Urinary bladder (tissue), 4 donors: ENCODE measurements at places on chromosomes 2 and 18. TPM values are rescaled to one million over a fixed set of nuclear protein-coding genes. Genes with fewer than 3 reads are reported as not detected.

The ABCG8 gene
- total RNA-seq = not detected

DNA sequence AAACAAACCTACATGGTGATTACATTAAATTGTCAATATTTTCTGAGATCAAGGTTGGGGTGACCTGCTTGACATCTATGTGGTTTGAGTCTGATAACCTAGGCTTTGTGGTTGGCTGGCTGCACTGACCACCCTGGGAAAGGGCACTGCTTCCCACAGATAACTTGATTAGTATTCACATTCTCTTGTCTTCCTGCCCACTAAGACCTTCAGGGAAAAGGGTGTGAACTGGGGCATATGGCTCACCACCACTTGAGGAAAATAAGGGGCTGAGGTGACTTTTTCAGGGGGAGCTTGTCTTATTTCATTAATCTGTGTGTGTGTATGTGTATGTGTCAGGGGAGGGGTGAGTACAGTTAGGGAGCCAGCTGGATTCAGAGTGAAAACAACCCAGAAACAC lies 1.5 kb downstream of the SMYD1 start:
- no peak for DNase-seq

- DNase-seq = no peak
Observed at GRCh38 chr18:76640438-76640837, 145.4 kb upstream of the ZNF516 start.

The BCL11A gene
- total RNA-seq = 10.9 TPM

DNA sequence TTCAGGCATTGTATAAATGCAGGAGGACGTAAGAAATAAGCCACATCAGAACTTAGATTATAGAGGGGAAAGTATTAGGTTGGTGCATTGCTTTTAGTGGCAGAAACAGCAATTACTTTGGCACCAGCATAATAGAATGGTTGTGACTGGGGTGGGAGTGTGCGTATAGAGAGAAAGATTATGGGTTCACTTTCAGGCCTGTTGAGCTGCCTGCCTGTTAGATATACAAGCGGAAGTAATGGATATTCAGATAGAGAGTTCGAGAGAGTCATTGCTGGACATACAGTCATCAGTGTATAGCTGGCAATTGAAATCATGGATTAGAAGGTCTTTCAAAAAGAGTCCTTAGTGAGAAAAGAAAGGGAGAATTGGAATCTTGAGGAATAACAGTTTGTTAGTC lies 139.2 kb upstream of the MYO3B start:
- no peak for DNase-seq

DNA sequence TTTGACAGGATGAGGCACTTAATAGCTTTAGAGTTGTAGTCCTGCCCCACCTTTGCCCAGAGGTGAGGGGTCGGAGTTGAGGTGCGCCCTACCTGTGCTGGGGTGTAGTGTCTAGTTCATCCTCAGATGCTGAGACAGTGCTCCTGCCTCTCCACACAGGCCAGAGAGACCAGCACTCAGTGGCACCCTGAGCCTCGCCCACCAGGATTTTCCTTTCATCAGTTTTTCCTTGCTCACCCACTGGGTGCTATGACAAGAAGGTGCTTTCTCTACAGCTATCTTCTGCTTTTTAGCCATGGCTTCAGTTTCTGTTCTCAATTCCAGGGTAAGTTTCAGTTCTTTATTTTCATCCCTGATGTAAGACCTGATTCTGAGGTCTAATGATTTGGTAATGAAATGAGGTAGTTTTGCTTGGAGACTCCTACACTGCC lies 16.8 kb upstream of the TMEM131 start:
- DNase-seq = no peak

The HMSD gene
- 0.11 TPM for total RNA-seq

DNA sequence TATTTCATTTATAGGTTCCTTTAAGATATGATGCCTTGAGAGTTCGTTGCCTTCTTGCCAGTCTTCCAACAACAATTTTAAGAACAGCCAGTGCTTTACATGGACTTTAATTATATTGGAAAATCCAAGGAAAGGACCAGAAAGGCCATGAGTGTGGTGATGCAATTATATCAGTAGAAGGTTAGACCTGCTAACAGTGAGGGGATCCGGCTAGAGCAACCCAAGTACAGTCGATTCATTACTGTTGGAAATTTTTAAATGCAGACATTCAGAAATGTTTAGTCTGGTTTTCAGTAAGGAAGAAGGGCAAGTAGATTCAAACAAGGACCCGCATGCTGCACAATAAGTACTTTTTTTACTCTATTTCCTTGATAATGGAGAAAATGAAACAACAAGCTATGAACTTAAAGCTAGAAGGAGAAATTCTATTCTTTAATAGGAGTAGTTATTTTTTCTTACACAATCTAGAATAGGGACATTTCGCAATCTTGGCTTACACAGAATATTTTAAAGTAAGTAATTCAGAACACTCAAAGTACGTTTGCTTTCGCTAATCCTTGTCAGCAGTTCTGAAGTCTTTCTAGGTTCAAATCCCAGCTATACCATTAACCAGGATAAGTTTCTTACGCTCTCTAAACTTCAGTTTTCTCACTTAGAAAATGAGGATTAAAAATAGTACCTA lies 405.5 kb downstream of the MEIS1 start:
- DNase-seq = no peak
